ENCODE measurements at places on chromosomes 4 and X.

GRCh38 chrX:119870626-119871131, 854 bp downstream of the RNF113A start:
- no peak for DNase-seq

DNA sequence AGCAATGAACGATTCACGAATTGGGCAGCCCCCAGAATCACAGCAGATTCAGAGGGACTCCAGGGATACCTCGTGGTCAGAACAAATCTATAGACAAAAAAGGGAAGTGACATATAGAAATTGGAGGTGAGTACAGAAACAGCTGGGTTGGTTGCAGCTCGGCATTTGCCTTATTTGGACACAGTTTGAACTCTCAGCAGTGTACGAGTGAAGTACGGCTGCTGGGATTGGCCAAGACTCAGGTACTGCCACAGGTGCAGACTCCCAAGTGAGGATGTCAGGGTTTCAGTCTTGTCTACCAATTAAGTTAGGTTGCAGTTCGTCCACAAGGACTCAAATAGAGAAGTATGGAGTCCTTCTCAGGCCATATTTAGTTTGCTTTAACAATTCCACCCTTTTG, 28.2 kb downstream of the HTT-AS start:
- DNase-seq = no peak

GRCh38 chr4:87038837-87039615, 104.2 kb downstream of the AFF1 start:
- DNase-seq = peak; percentile 30

DNA sequence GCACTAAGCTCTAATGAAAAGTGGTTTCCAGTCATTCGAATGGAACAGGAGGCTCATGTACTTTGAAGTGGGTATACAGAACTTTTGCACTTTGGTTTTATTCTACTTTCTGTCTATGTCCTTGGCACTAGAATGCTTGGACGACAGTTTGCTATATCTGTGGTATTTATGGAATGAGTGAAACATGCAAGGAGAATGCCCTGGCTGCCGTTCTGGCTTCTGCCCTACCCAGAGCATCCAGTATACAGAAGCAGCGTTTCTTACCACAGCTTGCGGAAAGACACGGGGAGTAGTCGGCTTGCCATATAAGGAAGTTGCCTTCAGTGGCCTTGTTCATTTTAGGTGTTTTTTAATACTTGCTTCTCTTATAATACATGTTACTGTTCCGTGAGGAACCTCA, 98.0 kb downstream of the TBL1X start:
- DNase-seq = peak; percentile 55

- DNase-seq = no peak
These were observed 93.2 kb upstream of the MAPK10 start for GRCh38 chr4:86452924-86453531.

All from fibroblast of skin of left quadriceps (primary cell).